Stimulated activated CD4-positive, alpha-beta T cell treated with anti-CD3 and anti-CD28 coated beads, TNF-alpha, amount 100 ng/mL, for 4 hours (primary cell): ENCODE measurements at places on chromosomes 12 and 14.

DNA sequence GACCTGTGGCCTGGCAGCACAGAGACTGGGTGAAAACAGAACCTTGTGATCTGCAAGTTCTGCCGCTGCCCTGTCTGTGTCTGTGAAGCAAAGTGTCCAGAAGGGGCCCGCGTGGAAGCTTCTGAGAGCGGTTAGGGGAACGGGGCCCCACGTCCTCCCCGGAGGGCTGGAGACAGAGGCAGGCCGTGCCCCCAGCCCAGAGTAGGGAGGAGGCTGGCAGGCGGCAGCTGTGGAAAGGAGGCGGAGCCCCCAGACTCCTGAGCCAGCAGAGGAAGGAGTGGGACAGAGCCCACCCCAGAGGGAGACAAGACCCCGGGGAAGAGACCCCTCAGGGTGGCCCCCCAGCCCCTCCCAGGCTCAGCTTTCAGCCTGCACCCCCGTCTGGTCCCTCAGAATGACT is 49.0 kb downstream of the GALNT9 start:
- no peak for DNase-seq

DNA sequence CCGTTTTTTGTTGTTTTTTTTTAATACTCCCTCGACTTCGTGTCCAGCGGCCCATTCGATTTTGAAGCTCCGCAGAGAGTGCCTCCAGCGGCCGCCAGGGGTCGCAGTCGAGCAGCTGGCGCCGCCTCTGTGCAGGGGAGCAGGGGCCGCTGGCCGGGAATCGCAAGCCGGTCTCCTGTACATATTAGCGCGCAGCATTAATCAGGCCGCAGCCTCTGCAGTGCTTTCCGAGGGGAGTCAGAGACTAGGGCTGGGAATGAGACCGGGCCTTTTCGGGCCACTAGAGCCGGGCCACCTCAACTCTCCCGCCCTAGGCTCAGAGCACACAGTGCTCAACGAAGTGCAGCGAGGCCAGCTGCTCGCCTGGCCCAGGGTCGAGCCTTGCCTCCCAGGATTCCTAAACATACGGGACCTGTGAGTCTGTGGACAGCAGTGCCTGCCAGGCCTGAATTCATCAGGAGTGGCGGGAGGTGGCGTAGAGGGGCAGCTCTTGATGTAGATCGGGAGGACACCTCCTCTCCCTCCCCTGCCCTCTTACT is 81.8 kb downstream of the EMP1 start:
- peak; percentile 35 for DNase-seq

DNA sequence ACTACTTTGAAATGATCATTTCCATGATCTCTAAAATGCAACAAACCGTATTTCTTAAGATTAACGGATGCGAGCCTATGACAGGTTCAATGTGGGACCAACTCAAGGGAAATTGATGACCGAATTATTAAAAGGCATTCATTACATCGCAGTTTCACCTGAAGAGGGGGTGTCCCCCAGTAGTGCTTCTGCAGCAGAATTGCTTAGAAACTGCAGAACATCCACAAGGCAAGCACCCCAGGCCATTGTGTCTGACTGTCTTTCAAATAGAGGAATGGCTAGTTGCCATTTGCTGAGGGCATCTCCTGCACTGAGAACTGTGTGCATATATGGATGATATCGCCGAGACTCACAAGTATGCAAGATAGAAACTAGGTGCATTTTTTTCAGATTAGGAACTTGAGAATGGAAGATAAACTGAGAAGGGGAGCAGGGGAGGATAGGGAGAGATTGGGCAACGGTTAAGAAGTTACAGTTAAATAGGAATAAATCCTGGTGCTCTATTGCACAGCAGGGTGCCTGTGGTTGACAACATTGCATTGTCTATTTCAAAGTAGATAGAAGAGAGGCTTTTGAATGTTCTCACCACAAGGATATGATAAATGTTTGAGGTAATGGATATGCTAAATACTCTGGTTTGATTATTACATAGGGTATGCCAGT is 234.3 kb upstream of the PLEKHG7 start:
- no peak for DNase-seq

GRCh38 chr12:1319212-1319611 is 275.2 kb downstream of the FBXL14 start:
- DNase-seq, result no peak

GRCh38 chr14:89013098-89013504 is 188.7 kb downstream of the TTC8 start:
- DNase-seq, result no peak

DNA sequence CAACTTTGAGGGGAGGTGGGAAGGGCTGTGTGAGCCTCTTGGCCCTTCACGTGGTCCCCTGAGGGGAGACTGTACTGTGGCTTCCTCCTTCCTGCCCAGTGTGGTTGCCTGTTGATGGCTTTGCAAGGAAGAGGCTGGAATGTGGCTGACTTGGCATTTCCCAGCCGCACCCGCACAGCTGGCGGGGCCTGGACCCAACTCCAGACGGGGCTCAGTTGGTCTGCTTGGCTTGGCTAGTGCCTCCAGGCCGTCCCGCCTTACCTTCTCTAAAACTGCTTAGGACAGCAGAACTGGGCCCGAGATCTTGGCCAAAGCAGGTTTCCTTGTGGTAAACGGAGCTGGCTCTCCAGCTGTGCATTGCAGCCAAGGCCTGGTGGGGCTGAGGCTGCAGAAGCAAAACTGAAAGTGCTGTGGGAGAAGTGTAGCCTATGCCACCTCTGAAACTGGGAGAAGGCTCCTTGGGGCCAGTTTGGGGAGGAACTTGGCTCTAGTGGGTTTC is 139.5 kb downstream of the SMOC1 start:
- DNase-seq, result no peak

GRCh38 chr12:92192360-92192759 is 46.7 kb upstream of the BTG1 start:
- DNase-seq, result no peak

DNA sequence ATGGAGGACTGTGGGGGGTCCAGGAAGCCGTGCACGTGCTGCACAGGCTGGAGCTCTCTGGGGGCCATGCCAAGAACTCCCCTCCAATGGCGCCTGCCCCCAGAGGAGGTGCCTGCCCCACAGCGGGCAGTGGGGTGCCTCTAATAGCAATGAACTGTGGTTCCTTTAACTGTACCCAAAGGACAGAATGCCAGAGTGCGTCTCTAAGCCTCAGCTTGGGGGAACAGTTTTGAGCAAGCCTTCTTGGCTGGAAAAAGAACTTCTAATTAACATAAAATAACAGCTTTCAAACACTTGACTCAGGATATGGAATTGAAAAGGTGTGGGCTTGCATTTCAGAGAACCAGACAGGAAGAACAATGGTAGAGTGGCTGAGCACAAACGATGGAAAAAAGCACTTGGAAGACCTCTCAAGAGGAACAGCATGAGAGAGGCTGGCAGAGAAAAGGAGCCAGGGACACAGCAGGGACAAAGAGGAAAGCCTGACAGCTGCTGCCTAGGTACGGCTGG is 195.6 kb downstream of the TTC7B start:
- no peak for DNase-seq

GRCh38 chr12:27608890-27609289 is 84.9 kb downstream of the PPFIBP1 start:
- no peak for DNase-seq

GRCh38 chr12:26696048-26696612 is 136.9 kb downstream of the ITPR2 start:
- no peak for DNase-seq

DNA sequence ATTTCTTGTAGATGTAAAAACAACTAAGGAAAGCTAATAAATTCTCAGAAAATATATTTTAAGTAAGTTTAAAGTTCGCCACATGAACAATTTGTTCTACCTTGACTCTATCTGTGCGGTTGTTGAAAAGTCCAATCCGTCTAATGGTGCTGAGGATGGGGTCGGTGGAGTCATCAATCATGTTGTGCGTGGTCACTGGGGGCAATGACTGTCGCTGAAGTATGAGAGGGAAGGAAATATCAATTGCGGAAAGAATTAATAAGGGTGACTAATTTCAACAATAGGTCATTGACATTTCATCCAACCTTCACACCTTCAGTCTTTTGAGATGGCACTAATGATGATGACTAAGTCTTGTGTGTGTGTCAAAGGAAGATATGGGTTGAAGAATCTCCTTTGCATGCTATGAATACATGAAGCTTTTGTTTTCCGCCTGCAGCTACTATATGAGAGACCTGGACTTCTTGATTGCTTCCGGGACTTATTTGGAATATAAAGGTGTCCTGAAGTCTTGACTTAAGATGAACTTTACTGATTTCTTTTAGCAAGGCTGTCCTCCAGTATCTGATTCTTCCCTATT is 32.1 kb downstream of the SPX start:
- DNase-seq, result no peak

DNA sequence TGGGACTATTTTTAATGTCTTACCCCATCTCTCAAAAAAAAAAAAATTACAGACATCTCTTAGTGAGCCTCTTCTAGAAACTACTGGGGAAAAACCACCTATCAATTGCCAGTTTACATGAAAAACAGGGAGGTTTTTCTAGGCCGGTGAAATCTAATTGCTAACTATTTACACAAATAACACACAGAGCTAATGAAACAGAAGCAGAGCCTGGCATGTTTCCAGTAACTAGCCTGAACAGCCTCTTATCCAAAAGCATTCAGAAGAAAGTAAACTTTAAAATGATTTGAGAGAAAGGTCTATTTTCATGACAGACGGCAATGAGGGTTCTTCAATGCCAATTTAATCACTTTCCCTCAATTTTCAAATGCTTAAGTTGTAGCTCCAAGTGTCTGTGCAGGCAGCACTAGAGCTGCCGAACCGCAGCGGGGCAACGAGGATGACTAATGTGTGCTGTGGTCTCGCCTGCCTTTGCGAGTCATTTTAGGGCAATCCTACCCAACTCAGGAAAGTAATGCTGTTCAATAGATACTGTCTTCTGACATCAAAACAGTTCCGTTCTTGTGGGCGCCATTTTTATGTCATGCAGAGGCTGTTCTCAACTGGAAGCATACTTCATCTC is 84.6 kb downstream of the SETD3 start:
- DNase-seq, result no peak

GRCh38 chr12:104467346-104467837 is 10.6 kb downstream of the CHST11 start:
- no peak for DNase-seq

DNA sequence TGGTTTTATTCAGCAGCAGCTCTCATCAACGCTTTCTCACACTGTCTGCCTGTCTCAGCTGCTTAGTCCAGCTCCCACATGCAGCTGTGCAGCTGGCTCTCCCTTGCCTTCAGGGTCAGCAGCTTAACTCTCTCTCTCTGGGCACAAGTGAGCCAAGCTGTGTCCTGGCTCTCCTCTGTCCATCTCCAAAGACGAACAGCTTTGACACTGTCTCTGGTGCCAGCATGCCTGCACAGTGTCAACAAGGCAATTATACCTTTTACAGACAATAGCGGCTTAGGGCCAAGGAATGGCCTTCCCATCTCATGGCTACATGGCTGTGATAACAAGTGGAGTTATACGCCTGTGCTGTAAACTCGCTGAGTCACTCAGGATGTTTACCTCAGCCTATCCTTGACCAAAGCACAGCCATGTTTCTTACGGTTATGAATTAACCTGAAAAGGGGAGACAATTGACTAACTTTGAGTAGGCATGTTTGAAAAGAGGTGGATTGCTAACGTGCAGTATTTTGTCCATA is 38.4 kb upstream of the MANSC4 start:
- DNase-seq, result no peak

GRCh38 chr12:58293308-58293982 is 352.1 kb downstream of the ATP23 start:
- DNase-seq, result no peak

DNA sequence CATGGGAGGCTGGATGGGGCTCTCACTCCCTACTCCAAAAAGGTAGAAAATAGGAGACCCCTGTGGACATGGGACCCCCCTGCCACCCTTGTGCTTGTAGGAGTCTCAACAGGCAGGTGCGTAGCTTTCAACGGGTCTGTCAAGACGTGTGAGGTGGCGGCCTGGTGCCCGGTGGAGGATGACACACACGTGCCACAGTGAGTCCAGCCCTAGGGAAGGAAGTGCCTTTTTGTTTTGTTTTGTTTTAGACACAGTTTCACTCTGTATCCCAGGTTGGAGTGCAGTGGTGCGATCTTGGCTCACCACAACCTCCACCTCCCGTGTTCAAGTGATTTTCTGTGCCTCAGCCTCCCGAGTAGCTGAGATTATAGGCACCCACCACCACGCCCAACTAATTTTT is 12.9 kb downstream of the P2RX4 start:
- DNase-seq, result no peak

GRCh38 chr12:127515941-127516340 is 751.0 kb upstream of the TMEM132C start:
- DNase-seq, result no peak

GRCh38 chr12:72546106-72546505 is 273.9 kb downstream of the TRHDE start:
- no peak for DNase-seq

DNA sequence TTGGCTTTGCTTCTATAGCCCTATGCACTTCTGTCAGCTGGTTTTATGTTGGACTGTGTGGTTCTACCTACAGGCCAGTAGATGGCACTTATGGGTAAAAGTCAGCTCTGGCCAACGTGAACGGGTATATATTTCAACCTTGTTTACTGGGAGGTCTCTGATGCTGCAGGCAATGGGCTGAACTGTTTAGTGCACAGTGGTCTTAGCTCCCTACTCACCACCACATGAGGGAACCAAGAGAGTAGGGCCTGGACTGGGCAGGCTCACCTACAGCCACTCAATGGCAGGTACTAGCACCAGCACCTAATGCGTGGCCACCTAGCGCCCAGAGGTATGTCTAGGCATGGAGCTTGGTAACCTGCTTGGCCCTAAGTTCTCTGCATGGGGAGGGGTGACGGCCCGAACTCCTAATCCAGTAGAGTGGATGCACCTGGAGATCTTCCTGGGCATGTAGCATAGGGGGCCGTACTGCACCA is 481.8 kb downstream of the TMEM117 start:
- DNase-seq, result no peak

DNA sequence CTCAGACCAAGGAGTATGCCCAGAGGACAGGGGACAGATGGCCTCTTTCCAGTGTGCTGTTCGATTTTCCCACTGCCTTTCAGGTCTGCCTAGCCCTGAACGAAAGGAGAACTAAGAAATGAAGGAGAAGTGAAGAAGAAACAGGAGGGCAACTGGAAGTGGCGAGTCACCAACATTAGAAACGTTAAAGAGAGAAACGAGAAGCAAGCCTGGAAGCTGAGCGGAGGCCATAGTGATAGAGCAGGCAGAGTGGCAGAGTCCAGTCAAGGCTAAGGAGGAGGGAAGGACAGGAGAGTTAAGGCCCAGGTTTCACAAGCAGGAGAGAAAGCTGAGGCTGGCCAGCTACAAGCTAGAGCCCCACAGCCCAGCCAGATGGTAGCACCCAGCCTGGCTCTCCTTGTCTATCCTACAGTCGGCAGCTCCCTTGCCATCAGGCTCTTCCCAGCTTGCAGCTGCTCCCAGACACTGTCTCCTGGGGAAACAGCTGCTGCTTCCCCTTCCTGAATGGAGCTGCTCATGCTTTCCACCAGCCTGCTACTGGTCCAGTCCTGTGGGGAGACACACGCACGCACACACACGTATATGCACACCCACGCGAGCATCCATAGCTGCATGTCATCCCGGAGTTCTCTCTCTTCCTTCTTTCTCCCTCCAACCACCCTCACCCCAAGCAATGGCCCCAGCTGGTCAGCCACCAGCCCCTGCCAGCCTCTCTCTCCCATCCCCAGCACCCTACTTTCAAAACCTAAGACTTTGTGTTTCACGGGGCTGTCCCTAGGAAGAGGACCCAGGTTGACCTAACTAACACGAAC is 139.7 kb upstream of the CCND2 start:
- DNase-seq, result no peak
